ENCODE measurements at places on chromosomes 1 and 21.
A peak's percentile ranks its signal among the peaks of the same experiment; 100 is the strongest.

DNA sequence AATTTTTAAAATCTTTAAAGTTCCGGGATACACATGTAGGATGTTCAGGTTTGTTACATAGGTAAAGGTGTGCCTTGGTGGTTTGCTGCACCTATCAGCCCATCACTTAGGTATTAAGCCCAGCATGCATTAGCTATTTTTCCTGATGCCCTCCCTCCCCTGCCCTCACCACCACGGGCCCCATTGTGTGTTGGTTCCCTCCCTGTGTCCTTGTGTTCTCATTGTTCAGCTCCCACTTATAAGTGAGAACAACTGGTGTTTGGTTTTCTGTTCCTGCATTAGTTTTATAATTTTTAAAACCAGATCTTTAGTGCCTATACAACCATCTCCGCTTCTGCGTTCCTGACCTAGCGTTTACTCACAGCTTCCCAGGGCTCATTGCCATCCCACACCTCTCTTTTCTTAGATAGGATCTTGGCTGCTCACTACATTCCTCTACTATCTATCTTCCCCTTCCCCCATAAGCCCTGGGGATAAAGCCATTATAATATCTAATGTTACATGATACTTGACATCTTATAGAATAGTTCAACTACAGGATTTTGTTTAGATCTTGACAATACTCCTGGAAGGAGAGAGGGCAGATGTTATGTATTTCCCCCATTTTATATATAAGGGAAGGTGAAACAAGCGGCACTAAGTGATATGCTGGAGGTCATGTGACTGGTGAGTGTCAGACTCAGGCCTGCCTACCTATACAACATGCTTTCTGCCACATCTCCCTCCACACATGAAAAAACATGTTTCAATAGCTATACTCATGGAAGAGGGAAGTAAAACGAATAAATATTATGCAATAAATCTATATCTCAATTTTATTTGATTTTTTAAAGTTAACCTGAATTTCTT lies 52.3 kb upstream of the DNAJC6 start:
- no peaks in the 10 kb centered on the region for H3K27me3 ChIP-seq
- H3K36me3 ChIP-seq: no peaks in the 10 kb centered on the region
- H3K4me3 ChIP-seq: no peak overlapping the region
- DNase-seq: no peak
- no peak overlapping the region for H3K27ac ChIP-seq

DNA sequence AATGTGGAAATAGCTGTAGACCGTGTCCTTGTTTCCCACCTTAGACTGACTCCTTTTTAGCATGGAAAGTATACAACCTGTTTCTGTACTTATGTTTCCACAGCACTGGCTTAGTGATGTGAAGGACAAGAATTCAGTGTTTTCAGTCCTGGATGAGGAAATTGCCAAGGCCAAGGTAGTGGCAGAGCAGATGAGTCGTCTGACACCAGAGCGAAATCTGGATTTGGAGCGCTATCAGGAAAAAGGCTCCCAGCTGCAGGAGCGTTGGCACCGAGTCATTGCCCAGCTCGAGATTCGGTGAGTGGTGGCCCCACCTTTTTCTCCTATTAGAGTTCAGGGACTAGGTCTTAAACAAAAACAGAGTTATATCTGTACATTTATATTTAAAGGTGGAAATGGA lies 112.6 kb downstream of the MACF1 start:
- H3K27ac ChIP-seq: no peak overlapping the region
- H3K4me1 ChIP-seq: no peaks in the 10 kb centered on the region
- no peaks in the 10 kb centered on the region for H3K27me3 ChIP-seq
- no peak for DNase-seq

GRCh38 chr1:23727362-23727811 lies 15.9 kb upstream of the ELOA start:
- H3K27me3 ChIP-seq: no peaks in the 10 kb centered on the region
- no peak overlapping the region for H3K4me3 ChIP-seq
- H3K27ac ChIP-seq: no peak overlapping the region
- H3K4me1 ChIP-seq: no peaks in the 10 kb centered on the region
- H3K36me3 ChIP-seq: no peaks in the 10 kb centered on the region

- H3K27ac ChIP-seq: no peak overlapping the region
- H3K27me3 ChIP-seq: no peaks in the 10 kb centered on the region
- no peaks in the 10 kb centered on the region for H3K4me1 ChIP-seq
- no peak overlapping the region for H3K4me3 ChIP-seq
Measured at GRCh38 chr1:218772575-218772974, 401.1 kb upstream of the LYPLAL1 start.

DNA sequence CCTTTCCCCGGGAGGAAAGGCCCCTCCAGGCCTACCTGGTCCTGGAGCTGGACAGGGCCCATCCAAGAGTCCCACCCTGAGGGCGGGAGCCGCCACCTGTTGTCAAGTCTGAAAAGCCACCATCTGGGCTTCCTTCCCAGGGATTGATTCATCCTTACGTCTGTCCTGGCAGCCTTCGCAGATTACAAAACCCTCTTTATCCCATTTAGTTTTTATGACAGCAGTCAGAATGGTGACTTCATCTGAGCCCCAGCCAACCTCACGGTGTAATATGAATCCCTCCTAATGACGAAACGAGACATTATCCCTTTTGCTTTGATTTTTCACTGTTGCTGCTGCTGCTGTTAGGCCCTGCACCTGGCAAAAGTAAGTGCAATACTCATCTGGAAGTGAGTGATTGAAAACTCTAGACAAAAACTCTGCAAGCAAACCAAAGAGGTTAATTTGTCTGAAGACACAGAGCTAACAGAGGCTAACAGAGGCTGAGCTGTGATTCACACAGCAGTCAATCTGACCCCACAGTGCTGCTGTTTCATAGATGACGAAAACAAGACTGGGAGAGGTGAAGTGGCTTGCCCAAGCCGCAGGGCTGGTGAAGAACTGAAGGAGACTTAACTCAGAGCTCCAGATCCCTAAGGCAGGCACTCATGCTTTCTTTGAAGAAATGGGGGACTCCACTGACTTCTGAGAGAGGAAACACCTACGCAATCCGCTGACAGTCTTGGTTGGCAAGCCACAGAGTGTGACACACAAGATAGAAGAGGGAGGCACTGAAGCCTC lies 30.0 kb upstream of the S100A7 start:
- peak; percentile 51 for DNase-seq
- no peaks in the 10 kb centered on the region for H3K36me3 ChIP-seq
- peak overlapping the region; percentile 57 for H3K27ac ChIP-seq
- H3K4me1 ChIP-seq: peaks cover 22% of the 10 kb centered on the region

- no peak overlapping the region for H3K27ac ChIP-seq
- H3K4me1 ChIP-seq: peaks cover 11% of the 10 kb centered on the region
- H3K36me3 ChIP-seq: no peaks in the 10 kb centered on the region
- H3K27me3 ChIP-seq: no peaks in the 10 kb centered on the region
Measured at GRCh38 chr1:99457381-99458165, 188.3 kb upstream of the PALMD start.

All from PC-9 (cell line).